ENCODE measurements at places on chromosomes 7 and 10.

- no peak for DNase-seq
These were observed 905.6 kb upstream of the GHITM start for GRCh38 chr10:83233691-83234090.

- no peak for DNase-seq
These were observed 67.6 kb downstream of the IDE start for GRCh38 chr10:92506336-92506735.

DNA sequence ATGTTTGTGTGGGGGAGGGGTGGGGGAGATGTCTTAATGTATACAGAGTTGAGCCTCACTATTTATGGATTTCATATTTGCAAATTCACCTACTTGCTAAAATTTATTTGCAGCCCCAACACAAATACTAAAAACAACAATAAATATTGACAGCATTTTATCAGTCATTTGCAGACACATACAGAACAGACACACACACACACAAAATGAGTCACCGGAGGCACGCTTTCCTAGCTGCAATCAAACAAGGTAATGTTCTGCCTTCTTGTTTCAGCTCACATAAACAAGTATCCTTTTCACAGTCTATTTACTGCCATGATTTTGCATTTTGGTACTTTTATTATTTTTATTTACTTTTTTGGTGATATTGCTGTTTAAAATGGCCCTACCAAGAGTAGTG, 88.5 kb downstream of the IPMK start:
- DNase-seq, result no peak

DNA sequence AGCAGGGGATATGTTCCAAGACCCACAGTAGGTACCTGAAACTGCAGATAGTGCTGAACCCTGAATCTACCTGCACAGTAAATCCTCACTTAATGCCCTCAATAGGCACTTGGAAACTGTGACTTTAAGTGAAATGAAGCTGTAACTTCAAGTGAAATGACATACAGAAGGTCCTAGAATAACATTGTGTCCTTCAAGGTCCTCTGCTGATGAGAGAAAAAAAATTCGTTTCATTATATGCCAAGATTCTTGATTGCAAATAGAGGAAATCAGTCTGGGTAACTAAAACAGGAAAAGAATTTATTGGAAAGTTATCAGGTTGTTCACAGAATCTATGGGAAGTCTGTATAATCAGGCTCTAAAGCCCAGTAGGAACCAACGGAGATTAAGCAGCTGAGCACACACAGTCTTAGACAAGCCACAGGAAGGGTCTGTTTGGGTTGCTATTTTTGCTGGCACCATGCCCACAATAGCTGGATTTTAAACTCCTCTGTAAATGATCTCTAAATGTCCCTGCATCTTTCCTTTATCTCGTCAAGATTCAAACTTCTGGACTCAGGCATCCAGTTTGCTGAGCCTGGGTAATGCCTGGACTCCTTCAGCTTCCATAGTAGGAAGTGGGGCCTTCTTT, 57.5 kb downstream of the EXOC4 start:
- DNase-seq, result peak; percentile 90

DNA sequence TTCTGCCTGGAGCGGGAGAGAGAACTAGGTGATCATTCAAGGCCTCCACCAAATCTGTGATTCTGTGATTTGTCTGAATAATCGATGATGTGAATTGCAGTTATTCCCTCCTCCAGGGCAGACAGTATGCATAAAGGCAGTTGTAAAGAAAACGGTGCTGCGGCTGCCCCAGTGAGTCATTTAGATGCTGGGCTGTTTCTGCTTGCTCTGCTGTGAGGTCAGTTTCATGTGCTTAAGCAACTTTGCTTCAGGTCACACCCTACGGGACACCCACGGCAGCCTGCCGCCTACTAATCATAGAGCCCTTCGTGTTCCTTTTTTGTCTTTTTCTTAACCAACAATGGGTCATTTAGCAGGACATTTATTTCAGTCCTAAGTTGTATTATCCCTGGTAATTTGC, 158.1 kb upstream of the PITRM1 start:
- no peak for DNase-seq

DNA sequence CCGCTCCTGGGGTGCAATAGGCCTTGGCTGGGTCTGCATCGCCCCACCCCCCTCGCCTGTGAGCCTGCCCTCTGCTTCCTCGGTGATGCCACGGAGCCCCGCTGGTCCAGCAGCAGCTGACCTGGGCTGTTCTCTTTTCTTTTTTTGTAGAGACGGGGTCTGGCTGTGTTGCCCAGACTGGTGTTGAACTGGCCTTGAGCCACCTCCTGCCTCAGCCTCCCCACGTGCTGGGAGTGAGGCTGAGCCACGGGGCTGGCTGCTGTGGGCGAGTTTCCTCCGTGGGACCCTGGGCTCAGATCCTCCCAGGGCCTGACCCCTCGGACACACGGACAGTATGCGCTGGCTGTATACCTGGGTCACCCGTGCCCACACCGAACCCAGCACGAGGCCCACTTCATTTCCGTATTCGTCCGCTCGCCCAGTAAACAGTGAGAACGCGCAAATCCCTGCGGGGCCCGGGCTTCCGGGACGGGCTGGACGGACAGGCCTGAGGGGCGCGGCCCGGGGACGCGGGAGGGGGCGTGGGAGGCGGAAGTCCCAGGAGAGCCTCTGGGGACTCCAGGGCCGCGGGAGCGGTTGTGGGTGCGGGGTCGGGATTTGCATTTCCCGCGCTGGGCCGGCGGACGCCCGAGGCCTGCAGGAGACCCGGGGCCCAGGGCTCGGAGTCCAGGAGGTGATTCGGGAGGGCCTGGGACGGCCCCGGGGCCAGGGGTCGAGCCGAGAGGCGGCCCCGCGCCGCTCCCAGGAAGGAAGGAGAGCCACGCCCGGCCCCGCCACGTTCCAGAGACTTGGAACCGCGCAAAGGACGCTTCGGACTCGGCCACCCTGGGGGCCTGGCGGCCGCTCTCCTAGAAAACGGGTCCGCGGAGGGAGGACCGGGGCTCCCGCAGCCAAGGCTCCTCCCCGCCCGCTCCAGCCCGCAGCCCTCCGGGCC, 57.7 kb upstream of the DNAJB6 start:
- DNase-seq, result no peak

- no peak for DNase-seq
These were observed 186.6 kb upstream of the LYZL1 start for GRCh38 chr10:29102233-29102632.

DNA sequence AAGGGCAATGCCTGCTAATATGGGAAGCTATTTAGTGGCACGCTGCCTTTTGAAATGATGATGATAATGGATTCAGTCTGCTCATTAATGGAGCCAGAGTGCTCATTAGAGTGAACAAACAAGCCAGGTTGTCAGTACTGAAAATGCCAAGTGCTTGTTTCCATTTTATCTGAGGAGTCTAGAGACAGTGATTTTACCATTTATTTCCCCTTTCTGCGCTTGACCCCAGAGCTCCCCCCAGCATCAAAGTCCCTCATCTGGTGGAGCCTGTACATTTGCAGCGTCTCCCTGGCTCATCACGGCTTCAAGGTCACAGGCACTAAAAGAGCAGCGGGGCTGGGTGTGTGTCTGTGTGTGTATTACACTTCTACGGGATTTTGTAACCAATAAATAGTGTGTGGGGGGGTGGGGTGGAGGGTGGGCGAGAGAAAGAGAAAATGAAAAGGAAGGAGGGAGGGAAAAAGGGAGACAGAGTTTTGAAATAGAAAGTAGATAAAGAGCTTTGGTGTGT, 553.8 kb downstream of the TFEC start:
- peak; percentile 87 for DNase-seq

- DNase-seq, result no peak
These were observed 1140.9 kb downstream of the XPNPEP1 start for GRCh38 chr10:108782411-108782810.

GRCh38 chr10:60781661-60782060, 3.4 kb downstream of the CDK1 start:
- DNase-seq, result no peak

GRCh38 chr10:48932831-48933664, 6.6 kb downstream of the LRRC18 start:
- DNase-seq, result no peak

DNA sequence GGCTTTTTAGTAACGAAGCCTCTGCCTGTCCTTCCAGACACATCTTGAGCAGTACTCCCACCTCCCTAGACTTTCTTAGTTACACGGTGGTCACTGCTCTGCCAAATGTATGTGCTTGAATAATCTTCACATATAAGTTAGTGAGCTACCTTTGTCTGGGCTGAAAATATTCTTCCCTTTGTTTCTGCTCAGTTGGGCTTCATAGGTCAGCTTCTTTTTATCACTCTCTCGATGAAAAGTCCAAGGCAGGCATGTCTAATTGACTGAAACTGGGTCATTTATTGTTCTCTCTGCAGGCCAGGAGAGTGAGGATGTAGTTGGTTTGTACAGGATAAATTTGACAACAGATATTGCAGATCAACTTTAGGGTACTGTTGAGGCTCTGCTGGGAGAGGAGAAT, 636.7 kb upstream of the IGFBP3 start:
- no peak for DNase-seq

DNA sequence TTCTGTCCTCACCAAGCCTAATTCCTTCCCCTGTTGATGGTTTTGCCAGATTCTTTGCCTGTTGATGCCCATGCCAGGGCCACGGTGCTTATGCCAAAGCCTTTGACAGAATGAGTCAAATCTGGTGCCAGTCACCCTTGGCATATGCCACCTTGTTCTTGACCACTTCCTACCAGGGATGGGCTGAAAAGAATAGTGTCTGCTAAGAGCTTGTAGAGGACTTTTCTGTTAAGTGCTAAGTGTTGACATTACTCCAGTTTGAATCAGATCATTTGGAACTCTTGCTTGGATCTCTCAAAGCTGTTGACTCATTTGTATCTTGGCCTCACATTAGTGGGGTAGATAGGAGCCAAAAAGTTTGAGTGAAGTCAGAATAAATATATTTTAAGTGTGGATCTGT, 661.2 kb downstream of the AUTS2 start:
- no peak for DNase-seq

- no peak for DNase-seq
These were observed 11.9 kb downstream of the TWIST1 start for GRCh38 chr7:19105546-19105945.

- no peak for DNase-seq
These were observed 12.8 kb downstream of the CPXM2 start for GRCh38 chr10:123878666-123879303.

- no peak for DNase-seq
These were observed 65.5 kb downstream of the PYROXD2 start for GRCh38 chr10:98349508-98349922.

DNA sequence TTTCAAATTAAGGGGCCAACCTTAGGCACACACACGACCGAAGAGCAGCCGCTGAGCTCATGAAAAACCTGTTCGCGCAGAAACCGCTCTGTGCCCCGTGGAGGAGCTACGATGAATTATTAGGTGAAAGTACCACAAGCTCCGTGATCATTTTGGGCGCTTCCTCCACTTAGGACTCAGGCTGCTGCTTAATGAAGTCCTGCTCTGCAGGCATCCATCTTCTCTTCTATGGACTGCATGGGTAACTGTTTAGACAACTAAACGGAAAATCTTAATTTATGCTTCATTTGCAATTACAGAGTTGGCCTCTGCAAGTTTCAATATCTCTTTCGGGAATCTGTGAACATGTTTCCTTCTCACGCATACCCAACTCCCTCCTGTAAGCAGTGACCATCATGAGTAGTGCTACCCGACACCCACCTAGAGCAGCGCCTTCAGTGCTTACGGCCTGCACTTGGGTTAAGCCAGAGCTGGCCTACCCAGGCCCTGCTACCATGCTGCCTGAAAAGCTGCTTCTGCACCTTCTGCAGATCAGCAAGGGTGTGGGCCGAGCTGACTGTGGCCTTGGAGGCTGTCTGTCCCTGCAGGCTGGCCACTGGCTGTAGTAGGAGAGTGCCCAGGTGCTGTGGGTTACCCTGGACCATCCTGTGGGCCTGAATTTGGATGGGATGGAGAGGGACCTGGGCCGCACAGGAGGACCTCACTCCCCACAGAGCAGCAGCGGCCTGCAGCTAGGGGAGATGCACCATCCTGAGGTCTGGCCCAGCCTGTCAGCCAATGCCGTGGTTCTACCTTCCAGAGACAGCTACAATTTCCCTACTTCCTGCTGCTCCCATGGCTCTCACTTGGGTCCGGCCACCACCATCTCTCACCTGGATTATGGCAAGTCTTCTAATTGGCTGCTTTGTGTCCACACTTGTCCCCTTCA, 36.0 kb downstream of the GNA12 start:
- no peak for DNase-seq

GRCh38 chr7:139731802-139732470, 45.9 kb downstream of the HIPK2 start:
- peak; percentile 14 for DNase-seq

DNA sequence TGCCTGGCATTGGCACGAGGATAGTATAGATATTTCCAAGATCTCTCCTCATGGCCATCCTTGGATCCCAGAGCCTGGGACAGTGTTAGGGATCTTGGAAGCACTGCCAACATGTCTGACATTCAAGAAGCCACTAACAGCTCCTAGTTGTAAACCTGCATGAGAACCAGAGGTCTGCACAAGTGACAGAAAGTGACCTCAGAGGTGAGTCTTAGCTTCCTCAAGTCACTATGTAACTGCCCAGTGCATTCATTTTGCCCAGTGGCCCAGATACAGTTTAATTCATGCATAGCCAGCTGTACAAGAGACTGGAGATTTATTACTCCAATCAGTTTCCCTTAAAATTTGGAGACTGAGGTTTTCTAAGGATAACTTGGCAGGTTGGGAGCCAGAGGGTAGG, 16.7 kb downstream of the SUGCT start:
- no peak for DNase-seq
